ENCODE measurements at places on chromosomes 3 and 15. TPM values are rescaled to one million over a fixed set of nuclear protein-coding genes. Genes with fewer than 3 reads are reported as not detected.
A peak's percentile ranks its signal among the peaks of the same experiment; 100 is the strongest.

Gene STRA6
- 0.38 TPM for total RNA-seq

- no peak for DNase-seq
Measured at GRCh38 chr3:194424373-194424772, 25.3 kb upstream of the GP5 start.

GRCh38 chr15:66845266-66845785 lies 143.3 kb downstream of the SMAD6 start:
- no peak for DNase-seq

GRCh38 chr15:98865397-98866339 lies 141.9 kb downstream of the PGPEP1L start:
- peak; percentile 71 for DNase-seq

DNA sequence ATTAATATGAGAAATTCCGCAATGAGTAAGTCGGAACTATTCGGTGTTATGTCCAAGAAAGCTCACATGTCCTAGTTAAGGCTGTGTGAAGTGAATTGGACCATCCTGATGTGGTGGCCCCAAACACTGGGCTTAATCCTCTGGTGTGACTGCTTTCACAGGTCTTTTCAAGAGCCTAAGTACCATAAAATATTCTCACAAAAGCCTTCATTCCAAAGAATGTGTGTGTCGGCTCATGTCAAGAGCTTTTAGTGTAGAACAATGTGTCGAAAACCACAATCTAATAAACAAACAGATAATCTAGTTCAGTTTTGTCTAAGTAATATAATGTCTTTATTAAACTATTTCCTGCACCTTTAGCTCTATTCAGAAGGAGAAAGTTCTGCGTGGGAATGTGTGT lies 311.4 kb downstream of the LPP start:
- no peak for DNase-seq

DNA sequence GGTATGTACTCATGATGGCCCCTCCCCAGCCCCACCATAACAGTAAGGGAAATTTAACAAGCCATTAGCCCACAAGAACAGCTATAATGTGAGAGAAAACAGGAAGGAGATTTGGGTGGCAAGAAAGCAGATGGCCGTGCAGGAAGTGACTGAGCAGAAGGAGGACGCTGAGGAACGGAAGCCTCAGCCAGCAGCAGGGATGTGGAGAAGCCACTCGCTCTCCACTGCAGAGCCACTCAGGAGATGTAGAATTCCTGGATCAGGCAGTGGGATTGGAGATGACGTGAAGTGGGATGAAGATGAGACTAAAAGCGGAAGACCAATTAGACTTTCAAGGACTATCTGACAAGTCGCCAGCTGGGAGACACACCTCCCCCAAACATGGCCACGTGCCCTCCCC lies 31.2 kb downstream of the PRR23E start:
- DNase-seq: no peak

DNA sequence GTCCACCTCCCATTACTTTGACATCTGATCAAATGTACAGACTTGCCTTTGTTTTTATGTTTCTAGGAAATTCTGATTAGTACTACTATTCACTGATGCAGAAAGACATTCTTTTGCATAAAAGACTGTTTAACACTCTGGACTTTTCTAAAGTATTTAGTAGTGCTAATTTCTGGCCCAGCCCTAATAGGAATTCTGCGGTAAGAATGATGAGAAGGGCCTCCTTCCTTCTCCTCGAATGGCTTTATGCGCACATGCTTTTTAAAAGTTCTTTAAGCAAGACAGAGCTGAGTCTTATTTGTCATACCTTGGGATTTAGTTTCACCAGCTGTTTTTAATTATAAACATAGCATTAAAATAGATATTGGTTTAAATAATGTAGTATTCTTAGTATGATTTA lies 192.3 kb upstream of the RBMS3 start:
- DNase-seq: no peak

Gene UQCC5
- 32.2 TPM for total RNA-seq

GRCh38 chr3:87201727-87202126 lies 25.4 kb upstream of the CHMP2B start:
- DNase-seq: no peak

DNA sequence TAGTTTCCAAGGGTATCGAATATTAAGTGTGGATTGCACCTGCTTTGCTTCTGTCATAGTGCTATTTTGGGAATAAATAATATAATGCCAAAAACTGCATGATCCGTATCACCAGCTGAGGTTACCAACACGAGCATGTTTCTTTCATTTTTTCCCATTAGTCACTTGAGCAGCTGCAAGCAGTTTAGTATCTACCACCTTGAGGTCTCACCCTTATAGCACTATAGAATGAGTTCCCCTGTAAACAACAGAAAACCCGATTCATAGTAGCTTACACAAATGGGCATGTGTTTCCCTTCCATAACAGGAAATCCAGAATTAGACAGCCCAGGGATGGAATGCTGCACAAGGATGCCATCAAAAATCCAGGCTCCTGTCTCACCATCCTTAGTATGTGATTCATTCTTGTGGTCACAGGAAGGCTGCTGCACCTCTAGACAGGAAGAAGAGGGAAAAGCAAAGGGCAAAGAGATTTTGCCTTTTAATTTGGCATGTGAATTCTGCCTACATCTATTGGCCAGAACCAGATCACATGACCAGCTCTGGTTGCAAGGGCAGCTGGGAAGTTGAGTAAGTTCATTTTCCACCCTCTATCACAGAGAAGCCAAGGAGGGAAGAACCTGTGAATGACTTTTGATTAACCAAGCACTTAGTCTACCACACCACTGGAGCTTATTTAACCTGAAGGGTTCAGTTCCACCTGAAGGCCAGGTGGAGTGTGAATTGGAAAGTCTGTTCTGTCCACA lies 91.3 kb upstream of the SLC25A36 start:
- no peak for DNase-seq

DNA sequence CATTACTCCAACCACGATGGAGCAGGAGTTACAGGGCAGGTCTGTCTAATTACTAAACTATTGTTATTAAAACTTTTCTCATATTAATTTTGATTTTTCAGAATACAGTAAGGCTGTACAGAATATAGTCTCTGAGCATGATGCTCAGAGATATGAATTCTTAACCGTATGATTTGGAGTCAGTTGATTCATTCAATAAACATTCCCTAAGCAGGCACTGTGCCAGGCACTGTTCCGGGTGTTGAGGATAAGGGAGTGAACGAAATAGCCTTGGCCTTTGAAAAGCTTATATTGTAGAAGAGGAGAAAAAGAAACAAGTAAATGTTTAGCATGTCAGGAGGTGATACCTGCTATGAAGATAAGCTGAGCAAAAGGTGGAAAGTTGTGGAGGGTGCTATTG lies 187.3 kb downstream of the KCNAB1 start:
- no peak for DNase-seq

GRCh38 chr15:64398575-64398974 lies 10.9 kb downstream of the TRIP4 start:
- no peak for DNase-seq

- DNase-seq: no peak
Measured at GRCh38 chr3:73491287-73491662, 133.5 kb downstream of the PDZRN3 start.

DNA sequence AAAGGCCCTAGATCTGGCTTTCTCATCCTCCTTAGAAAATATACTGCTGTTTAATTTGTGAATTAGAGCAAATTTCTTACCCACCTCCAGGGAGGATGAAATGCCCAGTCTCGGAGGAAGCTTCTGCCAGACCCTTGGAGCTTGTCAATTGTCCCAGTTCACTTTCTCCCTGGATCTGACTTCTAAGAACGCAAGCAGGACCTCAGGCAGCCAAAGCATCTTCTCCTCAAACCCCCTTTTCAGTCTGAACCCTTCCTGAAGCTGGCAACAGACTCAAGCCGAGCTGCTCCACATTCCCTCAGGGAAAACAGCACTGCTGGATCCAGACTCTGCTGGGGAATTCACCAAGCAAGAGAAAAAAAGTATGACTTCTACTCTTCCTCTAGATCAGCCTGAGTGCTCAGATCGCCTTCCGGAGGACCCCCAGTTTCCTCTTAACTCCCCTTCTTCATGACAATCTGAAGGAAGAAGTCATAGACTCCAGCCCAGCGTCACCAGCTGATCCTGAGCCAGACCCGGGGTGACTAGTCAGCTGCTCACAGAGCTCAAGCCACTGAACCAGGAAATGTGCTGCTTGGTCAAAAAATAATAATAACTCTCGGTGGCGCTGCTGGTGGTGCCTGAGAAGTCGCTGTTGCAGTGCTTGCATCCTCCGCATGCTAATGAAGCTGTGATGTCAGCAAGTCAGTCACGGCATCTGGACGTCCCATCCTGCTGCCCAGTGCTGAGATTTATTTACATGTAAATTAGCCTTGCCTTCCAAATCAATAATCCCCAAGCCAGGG lies at the start of gene PRICKLE2:
Gene PRICKLE2, minus strand, starts transcription at position 641 of the 785 bp plus-strand sequence. CDS start 26,539 bp downstream, outside the sequence.
- no peak for DNase-seq

Gene NUP210
- total RNA-seq: 128 TPM

DNA sequence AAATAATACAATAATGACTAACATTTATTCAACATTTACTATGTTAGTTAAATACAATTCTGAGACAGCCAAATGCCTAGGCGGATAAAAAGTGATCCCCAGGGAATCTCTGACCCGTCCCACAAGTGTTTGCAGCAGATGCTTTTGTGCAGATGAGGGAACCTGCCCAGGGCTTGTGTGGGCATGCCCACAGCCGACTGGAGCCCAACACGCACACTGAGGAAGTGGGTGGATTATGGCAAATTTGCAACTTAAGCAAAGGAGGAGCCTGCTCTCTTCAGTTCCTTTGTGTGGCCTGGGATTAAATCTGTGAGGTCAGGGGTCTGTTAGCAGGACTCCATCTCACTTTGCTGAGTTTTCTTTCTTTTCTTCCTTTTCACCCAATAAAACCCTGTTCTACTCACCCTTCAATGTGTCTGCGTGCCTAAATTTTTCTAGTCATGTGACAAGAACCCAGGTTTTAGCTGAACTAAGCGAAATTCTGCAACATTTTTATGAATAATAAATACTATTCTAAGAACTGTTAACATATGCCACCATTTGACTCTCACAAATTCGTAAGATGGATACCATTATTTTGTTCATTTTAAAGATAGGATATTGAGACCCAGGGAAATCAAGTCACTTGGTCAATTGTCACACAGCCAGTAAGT lies 13.9 kb upstream of the RTP1 start:
- DNase-seq: no peak

GRCh38 chr15:70092464-70093027 lies 5.2 kb downstream of the TLE3 start:
- DNase-seq: no peak

DNA sequence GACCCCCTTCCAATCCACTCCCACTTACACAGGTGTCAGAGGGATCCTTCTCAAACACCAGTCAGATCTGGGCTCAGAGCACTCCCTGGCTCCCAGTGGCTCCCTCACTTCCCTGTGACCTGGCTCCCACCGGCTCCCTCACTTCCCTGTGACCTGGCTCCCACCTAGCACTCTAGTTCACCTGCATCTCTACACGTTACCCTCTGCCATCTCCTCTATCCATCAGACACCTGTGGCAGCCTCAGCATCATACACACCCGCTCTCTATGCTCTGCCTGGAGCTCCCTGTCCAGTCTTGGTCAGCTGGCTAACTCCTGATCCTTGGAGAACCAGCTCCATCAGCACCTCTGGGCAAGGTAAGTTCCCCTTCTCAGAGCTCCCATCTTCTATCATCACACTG lies 5.6 kb downstream of the RPP25 start:
- DNase-seq: no peak

Gene GPR156
- total RNA-seq: 0.11 TPM

DNA sequence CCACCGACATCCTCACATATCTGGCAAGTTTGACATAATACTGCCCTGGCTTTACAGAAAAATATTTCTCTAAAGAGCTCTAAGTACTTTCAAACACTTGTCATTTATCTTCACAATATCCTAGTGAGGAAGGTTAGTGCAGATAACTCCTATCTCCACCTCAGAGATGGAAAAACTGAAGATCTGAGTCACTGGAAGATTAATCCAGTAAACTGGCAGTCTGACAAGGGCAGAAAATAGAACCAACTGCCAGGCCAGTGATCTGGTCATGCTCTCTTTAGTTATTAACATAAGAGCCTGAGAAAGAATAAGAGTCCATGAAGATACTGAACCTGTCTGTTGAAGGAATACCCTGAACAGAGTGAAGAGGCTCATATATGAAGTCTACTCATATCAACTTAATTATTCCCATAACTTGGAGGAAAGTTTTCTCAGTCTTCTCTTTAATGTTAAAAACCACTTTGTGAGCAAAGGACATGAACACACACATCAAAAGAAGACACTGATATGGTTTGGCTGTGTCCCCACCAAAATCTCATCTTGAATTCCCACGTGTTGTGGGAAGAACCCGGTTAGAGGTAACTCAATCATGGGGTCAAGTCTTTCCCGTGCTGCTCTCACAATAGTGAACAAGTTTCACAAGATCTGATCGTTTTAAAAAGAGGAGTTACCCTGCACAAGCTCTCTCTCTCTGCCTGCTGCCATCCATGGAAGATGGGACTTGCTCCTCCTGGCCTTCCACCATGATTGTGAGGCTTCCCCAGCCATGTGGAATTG lies 61.4 kb downstream of the GOLIM4 start:
- no peak for DNase-seq

Gene WDR76
- total RNA-seq: 46.3 TPM

DNA sequence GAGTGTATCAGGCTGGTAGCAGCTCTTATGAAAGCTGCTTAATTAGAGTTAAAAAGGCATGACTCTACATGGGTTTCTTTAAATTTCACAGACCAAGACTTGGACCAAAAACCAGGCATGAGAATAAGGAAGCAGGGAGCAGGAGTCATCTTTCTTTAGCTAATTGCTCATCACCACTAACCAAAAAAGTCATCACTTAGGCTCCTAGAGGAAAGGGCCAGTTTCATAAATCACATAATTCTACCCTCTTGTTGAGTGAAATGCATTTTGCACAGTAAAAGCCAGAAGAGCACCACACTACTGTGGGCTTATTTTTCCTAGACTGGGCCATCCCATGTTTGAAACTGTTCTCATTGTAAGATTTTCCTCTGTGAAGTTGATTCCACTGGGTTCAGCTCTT lies 175.6 kb downstream of the GREM1 start:
- DNase-seq: no peak

- DNase-seq: peak; percentile 37
Measured at GRCh38 chr3:185959609-185960521, 22.1 kb upstream of the TRA2B start.

GRCh38 chr3:192795021-192795420 lies 67.7 kb upstream of the FGF12 start:
- no peak for DNase-seq

Measured in K562 (cell line).